ENCODE measurements at places on chromosomes 1 and 21. TPM values are rescaled to one million over a fixed set of nuclear protein-coding genes. Genes with fewer than 3 reads are reported as not detected.

DNA sequence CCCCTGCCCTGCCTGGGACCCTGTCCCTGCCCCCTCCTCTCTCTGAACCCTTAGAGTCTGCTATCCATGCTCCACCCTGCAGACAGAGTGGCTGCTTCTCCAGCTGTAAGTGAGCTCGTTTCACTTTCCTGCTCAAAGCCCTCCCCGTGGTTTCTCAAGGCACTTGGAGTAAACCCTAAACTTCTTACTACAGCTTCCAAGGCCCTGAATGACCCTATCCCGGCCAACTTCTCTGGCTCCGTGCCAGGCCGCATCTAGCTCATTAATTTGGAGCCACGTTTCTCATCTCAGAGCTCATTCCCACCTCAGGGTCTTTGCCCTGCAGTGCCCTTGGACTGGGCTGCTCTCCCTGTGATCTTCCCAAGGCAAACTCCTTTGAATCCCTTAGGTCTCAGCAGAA, 235.1 kb upstream of the RUNX1 start:
- H3K27me3 ChIP-seq = no peaks in the 10 kb centered on the region
- no peak overlapping the region for H3K4me3 ChIP-seq
- no peaks in the 10 kb centered on the region for H3K4me1 ChIP-seq
- H3K36me3 ChIP-seq = no peaks in the 10 kb centered on the region

DNA sequence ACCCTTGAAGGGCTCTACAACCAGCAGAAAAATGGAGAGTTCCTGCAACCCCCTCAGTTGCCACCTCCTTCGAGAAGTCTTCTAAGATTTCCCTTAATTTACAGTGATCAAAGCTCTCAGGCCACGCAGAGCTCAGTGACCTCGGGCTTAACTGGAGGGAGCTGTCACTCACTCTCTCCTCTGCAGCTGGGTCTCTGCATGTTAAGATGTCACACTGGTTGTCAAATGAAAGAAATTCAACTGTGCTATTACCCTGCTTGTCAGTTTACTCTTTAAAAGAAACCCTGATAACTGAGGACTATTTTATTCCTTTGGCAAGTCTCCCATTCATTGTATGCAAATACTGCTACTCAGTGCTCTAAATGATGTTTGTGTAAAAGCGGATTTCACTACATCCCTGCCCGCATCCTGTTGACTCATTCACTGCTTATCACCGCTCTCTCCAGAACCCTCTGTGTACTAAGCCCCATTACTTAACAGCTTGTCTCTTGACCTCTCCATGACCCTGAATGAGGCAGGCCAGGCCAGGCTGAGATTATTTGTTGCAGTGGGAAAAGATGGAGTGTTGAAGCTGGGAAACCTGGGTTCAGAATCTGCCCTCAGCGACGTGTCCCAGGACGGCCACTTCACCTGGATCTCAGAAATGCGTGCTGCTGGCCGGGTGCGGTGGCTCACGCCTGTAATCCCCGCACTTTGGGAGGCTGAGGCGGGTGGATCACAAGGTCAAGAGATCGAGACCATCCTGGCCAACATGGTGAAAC, 13.7 kb downstream of the DHRS3 start:
- H3K4me1 ChIP-seq = peaks cover 52% of the 10 kb centered on the region
- H3K27me3 ChIP-seq = no peaks in the 10 kb centered on the region
- peaks cover 4% of the 10 kb centered on the region for H3K36me3 ChIP-seq
- H3K4me3 ChIP-seq = no peak overlapping the region
- H3K27ac ChIP-seq = peak overlapping the region; percentile 88
- no peak for DNase-seq

DNA sequence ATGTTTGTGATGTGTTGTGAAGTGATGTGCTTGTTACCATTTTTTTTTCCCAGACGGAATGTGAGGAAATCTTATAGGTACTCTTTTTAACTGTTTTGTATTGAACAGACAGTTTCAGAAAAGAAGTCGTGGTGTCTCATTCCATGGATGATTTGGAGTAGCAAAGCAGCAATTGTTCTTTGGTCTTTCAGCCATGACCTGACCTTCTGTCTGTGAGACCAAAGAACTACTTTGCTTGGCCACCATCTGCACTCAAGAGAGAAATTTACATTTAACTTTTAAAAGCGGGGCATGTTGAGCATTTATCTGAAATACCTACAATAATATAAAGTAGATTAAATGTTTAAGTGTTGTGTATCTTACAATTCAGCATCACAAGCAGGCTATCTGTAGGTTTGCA, 90.2 kb downstream of the SDCCAG8 start:
- H3K27me3 ChIP-seq = no peaks in the 10 kb centered on the region
- no peaks in the 10 kb centered on the region for H3K4me1 ChIP-seq
- no peak overlapping the region for H3K4me3 ChIP-seq
- H3K36me3 ChIP-seq = no peaks in the 10 kb centered on the region
- H3K27ac ChIP-seq = no peak overlapping the region

DNA sequence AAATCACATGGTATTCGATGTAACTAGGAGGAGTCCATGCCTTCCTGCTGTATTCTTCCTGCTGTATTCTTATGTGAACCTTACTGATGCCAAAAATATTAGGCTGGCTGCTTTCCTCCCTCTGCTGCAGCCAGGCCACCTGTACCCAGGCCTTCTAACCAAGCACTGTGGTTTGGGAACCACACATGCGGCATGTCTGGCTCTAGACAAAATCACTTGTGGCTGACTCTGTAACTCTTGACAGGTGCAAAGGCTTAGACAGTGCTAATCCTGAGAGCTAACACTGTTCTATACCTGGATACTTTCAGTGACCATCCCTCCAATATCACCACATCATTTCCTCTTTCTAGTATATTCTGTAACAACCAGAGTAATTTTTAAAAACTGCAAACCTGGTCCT, 67.7 kb downstream of the PCP4 start:
- H3K36me3 ChIP-seq = no peaks in the 10 kb centered on the region
- H3K4me3 ChIP-seq = no peak overlapping the region
- H3K27ac ChIP-seq = no peak overlapping the region
- H3K27me3 ChIP-seq = no peaks in the 10 kb centered on the region

DNA sequence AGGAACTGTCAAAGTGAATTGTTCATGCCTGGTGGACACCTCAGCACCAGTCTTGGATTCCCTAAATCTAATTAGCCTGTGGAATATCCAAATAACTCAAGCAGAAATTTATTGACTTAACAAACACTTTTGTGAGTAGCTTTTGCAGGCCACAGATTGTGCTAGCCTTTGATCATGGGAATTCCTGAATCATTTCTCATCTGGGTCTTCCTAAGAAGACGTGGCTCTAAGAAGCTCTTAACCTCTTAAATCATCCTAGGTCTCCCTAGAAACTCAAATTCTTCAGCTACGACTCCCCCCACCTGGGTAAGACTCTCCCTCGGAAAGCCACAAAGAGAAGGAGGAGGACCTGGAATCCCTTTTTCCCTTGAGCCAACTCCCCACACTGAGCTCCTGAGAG, 53.8 kb upstream of the PSEN2 start:
- no peaks in the 10 kb centered on the region for H3K36me3 ChIP-seq
- H3K4me1 ChIP-seq = peaks cover 4% of the 10 kb centered on the region

Gene CFAP107
- not detected for total RNA-seq

GRCh38 chr1:150268340-150268704, 494 bp downstream of the APH1A start:
- peaks cover 9% of the 10 kb centered on the region for H3K4me1 ChIP-seq
- peak overlapping the region; percentile 93 for H3K27ac ChIP-seq
- H3K27me3 ChIP-seq = no peaks in the 10 kb centered on the region
- peak overlapping the region; percentile 90 for H3K4me3 ChIP-seq
- peaks cover 25% of the 10 kb centered on the region for H3K36me3 ChIP-seq

DNA sequence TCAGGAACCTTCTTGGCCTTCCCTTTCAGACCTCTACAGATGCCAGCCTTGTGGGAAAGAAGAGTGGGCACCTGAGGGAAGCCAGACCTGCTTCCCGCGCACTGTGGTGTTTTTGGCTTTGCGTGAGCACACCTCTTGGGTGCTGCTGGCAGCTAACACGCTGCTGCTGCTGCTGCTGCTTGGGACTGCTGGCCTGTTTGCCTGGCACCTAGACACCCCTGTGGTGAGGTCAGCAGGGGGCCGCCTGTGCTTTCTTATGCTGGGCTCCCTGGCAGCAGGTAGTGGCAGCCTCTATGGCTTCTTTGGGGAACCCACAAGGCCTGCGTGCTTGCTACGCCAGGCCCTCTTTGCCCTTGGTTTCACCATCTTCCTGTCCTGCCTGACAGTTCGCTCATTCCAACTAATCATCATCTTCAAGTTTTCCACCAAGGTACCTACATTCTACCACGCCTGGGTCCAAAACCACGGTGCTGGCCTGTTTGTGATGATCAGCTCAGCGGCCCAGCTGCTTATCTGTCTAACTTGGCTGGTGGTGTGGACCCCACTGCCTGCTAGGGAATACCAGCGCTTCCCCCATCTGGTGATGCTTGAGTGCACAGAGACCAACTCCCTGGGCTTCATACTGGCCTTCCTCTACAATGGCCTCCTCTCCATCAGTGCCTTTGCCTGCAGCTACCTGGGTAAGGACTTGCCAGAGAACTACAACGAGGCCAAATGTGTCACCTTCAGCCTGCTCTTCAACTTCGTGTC, 995 bp upstream of the ZBTB48 start:
- H3K4me3 ChIP-seq = peak overlapping the region; percentile 62
- H3K4me1 ChIP-seq = peaks cover 28% of the 10 kb centered on the region
- no peaks in the 10 kb centered on the region for H3K27me3 ChIP-seq
- DNase-seq = no peak
- peak overlapping the region; percentile 82 for H3K27ac ChIP-seq

Gene SYNC
- total RNA-seq = 5.5 TPM

DNA sequence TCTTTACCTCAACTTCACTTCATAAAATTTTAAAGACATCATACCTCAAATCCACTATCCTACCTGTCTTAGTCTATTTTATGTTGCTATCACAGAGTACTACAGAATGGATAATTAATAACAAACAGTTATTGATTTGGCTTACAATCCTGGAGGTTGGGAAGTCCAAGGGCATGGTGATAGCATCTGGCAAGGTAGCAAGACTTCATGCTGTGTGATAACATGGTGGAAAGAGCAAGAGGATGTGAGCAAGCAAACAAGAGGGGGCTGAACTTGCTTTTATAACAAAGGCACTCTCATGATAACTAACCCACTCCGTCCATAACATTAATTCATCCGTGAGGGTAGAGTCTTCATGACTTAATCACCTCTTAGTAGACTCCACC, 33.8 kb downstream of the C21orf91 start:
- H3K36me3 ChIP-seq = peaks cover 9% of the 10 kb centered on the region
- no peaks in the 10 kb centered on the region for H3K4me1 ChIP-seq
- no peaks in the 10 kb centered on the region for H3K27me3 ChIP-seq
- DNase-seq = no peak

DNA sequence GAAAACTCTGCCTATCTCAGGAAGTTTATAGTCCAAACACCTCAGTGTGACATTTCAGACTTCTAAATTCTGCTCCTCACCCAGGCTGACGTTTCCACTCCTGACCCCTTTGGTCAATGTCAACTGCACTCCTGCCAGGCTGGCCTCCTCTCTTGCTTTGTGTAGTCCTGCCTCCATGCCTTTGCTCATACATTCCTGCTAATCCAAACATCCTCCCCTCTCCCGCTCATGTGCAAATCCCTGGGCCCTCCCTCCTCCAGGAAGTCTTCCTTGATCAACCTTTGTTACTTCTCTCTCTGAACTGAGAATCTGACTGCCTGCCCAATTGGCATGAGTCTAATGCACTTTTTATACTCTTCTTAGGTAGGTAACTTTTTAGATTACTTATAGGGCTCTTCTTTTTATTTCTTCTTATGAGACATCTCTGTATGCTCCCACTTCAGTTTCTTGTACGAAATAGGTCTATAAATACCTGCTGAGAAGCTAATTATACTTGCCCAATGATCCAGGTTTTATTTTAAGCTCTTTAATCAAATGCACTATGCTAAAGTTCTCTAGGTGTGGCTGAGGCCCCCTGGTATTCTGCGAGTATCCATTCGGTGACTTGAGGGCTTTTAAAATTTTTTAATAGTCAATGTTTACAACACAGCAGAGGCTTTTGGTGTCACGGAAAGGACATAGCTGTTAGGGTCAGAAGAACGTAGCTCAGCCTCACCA, 128.1 kb downstream of the PLXNA2 start:
- no peaks in the 10 kb centered on the region for H3K4me1 ChIP-seq
- DNase-seq = no peak
- H3K4me3 ChIP-seq = no peak overlapping the region

DNA sequence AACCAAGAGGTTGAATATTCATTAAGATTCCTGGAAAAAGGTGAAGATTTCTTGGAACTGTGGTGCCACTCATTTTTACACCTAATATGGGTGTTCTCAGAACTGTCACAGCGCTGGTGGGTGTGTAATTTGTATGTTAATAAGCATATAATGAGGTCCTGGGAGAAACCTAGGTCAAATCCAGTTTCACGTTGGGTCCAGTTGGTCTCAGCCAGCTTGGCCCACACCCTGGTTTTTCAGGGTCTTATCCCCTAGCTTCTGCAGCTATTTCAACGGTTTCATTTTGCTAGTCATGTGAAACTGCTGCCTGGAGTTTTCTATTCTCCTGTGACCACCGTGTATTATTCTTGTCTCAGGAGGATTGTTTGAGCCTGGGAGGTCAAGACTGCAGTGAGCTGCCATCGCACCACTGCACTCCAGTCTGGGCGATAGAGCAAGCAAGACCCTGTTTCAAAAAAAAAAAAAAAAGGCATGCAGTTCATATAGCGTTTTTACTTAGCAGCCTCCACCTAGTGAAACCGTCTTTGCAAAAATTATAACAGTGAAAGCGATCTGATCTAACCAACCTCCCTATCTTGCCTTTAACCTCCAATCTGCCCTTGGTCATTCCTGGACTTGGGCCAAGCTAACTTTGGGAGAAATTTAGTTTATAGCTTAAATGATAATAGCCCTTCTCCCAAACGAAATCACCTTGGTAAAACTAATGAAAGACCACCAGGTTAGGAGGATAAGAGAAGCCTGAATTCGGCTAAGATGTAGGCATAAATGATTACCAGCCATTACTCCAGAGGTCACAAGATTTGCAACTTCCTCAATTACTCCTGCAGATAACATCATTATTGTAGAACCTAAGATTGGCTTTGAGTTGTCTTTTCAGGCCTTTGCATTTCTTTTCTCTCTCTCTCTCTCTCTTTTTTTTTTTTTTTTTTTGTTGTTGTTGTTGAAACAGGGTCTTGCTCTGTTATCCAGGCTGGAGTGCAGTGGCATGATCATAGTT, 44.0 kb downstream of the PTAFR start:
- H3K27ac ChIP-seq = no peak overlapping the region
- no peaks in the 10 kb centered on the region for H3K27me3 ChIP-seq
- H3K4me1 ChIP-seq = no peaks in the 10 kb centered on the region

Gene TNN
- not detected for total RNA-seq

DNA sequence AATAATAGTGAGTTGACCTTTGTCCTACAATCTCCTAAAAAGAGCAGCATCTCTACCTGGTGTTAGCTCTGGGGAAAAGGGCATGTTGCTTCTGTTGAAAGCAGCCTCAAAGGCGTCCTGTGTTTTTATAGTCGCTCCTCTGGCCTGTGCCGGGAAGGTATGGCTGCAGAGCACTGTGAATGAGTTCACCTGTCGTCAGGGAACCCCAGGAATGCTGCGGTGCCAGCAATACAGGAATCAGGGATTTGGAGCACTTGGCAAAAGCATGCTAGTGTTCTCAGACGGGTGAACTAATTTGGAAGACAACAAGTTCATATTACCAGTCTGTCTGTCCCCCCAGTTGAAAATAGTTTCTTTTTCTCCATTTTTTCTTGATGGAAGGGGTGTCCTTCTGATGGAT, 60.3 kb upstream of the PGD start:
- peaks cover 31% of the 10 kb centered on the region for H3K36me3 ChIP-seq
- no peaks in the 10 kb centered on the region for H3K4me1 ChIP-seq
- no peak for DNase-seq
- no peaks in the 10 kb centered on the region for H3K27me3 ChIP-seq
- no peak overlapping the region for H3K4me3 ChIP-seq

- H3K27me3 ChIP-seq = no peaks in the 10 kb centered on the region
- DNase-seq = peak; percentile 71
- H3K27ac ChIP-seq = no peak overlapping the region
- no peaks in the 10 kb centered on the region for H3K36me3 ChIP-seq
These were observed 16.5 kb downstream of the VSIG8 start for GRCh38 chr1:159845751-159846629.

Measured in kidney (tissue), 22 donors.